ENCODE measurements at places on chromosomes 2 and 18.

DNA sequence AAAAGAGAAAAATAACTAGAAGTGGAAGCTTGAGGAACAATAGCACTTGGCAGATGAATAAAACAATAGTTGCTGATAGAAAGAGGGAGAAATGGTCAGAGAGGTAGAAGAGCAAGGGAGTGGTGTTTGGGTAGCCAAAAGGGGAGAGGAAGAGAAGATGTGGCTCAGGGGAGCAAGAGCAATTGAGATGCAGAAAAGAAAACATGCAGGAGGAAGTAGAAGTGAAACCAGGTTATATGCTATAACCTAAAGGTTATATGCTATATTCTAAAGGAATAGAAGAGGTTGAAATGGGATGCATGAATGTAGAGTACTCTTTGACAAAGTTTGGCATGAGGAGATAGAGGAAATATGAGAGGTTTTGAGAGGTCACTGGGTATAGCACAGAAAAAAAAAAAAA lies 759.5 kb downstream of the SATB2 start:
- no peak for DNase-seq

DNA sequence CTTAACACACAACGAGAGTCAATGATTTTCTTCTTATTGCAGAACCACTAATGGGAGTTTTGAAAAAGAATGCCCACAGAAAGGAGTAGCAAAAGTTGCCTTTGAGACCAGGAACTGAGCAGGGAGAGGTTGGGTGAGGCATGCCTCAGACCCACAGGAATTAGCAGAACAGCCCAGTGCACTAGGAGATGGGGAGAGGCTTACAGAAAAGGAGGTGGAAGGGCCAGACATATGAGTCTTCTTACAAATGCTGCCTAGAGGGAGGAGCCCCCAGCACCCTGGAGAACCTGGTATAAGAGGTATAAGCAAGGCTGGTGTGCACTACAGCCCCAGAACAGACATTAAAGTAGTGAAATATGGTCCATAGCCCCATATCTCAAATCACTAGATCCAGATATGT lies 162.0 kb downstream of the DTNA start:
- DNase-seq = no peak

DNA sequence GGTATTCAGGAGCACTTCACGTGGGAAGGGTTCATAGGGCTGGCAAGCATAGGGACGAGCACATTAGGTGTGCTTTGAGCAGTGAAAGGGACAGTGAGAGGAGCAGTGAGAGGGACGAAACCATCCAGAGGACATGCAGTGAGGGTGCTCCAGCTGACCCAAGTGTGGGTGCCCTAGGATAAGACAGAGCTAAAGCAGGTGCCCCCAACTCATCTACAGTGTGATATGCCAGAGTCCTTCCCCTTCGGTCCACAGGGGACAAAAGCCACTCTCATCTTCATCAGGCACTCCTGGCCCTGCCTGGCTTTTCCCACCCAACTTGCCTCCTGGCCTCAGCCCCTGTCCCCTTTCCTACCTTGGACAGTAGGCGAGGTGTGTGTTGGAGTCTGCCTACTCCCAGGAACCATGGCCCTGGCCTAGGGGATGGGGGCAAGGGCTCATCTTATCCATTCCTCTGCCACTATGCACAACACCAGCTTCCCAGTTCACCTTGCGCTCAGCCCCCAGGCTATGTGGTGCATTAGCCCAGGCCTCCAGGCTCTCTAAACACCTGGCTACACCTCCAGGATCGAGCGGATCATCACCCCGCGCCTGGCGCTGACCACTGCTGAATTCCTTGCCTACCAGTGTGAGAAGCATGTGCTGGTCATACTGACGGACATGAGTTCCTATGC lies 16.1 kb upstream of the ANKRD53 start:
- no peak for DNase-seq

DNA sequence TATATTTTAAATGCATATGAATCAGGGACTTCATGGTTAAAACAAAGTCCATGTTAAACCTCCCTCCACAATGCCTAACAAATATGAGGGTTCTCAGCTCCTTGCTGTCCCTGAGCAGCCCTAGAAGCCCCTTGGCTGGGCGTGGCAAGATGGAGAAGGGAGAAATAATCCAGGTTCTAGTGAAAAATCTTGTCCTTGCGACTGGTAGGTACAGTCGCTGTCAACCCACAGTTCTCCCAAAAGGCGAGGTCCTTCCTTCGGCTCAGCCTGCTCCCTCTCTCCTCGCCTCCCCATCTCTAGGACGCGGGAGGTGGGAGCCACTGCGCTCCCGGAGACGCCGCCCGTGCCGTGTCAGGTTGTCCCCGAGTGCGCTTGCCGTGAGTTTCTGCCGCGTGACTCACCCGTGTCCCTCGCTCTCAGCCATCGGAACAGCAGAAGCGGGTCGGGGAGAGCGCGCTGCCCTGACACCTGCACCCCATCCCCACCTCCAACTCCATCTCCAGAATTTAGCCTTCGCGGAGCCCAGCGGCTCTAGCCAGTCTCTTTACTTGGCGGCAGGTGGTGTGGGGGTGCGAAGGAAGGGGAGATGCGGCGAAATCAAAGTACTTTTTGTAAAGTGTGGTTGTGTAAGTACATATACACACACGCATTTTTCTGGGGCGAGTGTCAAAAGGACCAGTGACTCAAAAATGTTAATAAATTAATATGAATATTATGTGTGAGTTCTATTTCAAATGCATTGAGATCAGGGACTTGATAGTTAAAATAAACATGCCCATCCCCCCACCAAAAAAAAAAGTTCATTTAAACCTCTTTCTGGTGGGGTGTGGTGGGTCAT lies 65.1 kb upstream of the TMEM17 start:
- no peak for DNase-seq

GRCh38 chr18:213505-213904 lies 54.3 kb downstream of the THOC1 start:
- no peak for DNase-seq

GRCh38 chr18:57331718-57332117 lies 20.6 kb upstream of the ST8SIA3 start:
- no peak for DNase-seq

GRCh38 chr18:78627551-78628346 lies 351.9 kb upstream of the SALL3 start:
- no peak for DNase-seq

DNA sequence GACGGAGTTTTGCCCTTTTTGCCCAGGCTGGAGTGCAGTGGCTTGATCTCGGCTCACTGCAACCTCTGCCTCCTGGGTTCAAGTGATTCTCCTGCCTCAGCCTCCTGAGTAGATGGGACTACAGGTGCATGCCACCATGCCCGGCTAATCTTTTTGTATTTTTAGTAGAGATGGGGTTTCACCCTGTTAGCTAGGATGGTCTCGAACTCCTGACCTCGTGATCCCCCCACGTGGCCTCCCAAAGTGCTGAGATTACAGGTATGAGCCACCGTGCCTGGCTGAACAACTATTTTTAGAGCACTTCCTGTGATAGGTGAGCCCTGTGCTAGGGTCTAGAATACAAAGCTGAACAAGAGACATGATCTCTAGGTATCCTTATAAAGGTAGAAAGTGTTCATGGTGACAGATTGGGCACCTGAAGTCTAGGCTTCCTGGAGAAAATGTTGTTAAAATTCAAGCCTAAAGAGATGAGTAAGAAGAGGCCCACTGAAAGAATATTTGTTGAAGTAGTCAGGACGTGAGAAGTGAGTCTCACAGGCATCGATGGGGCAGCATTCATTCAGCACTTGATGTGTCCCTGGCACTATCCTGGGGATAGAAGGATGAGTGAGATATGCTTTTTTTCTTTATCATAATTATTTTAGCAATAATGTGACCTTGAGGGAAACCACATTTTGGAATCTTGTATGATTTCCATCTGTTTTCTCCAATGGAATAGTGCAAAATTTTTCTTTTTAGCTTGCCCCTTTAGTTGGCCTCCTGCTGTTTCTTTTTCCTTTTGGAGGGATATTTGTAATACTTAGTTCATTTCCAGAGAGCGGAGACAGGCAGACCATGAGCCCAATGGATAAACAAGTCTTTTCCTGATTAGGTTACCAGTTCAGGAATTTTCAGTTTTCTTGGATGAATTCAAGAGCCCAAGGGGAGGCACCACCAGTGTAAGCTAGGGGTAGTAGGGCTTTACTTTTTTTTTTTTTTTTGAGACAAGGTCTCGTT lies 5.1 kb downstream of the ZNF236 start:
- no peak for DNase-seq

GRCh38 chr2:115584507-115584906 lies 1142.1 kb downstream of the DPP10 start:
- no peak for DNase-seq

DNA sequence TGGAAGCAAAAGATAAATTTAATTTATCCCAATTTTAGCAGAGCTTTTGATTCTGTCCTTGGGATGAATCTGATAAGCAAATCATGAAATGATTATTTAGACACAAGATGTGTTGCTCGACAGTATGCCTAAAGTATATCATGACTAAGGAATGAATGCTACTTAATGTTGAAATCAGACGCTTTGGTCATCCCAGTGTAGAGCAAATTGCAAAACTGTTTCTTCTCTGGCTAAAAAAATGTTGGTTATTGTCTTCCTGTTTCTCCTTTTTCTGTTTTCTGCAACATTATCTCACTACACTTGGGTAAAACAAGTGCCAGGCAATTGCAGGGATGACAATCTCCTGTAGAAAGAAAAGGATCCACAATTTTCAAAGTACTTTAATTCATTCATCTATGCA lies 66.4 kb downstream of the BABAM2 start:
- no peak for DNase-seq
